Thymus (tissue), 14 donors: ENCODE measurements at places on chromosomes 6 and 20.

DNA sequence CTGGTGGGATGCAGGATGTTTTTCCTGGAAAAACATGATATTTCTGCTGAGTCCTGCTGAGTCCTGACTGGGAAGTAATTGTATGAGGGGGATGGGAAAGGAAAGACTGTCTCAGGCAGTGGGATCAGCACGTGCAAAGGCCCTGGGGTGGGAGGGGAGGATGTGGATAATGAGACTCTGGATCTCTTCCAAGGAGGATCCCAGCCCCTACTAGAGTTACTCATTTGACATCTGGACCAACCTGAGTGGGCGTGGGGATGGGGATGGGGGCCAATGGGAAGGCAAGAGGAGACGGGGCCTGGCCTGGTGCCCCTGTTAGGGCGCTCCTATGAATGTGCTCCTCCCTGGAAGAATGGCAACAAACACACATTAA, 73.0 kb downstream of the CD40 start:
- no peak for DNase-seq

DNA sequence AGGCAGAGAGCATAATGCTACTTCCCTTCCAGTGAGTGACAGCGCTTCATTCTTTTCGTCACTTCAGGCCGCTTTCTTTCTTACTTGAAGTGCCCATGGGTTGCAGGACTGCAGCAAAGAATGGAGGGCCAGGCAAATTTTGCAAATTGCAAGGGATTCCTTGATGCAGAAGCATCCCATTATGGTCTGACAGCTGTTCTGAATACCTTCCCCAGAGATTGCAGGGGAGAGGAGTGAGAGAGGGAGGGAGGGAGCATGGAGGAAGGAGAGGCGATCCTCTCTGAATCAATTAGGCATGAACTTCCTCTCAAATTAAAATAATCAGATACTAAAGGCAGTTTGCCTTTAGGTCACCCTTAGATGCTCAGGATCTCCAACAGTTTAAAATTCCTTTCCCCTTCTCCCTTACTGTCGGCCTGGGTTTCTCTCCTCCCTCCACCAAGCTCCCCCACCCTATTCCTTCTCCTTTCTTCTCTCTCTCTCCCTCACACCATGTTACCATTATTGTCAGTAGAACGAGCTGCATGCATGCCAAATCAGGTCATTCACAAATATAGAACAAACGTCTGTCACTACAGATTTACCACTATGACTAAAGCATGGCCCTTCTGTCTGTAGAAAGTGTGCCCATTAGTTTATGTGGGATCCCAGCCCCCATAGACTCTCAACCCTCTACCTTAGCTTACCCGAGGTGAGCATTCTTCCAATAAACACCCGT, 289.2 kb downstream of the CD83 start:
- DNase-seq, result no peak

DNA sequence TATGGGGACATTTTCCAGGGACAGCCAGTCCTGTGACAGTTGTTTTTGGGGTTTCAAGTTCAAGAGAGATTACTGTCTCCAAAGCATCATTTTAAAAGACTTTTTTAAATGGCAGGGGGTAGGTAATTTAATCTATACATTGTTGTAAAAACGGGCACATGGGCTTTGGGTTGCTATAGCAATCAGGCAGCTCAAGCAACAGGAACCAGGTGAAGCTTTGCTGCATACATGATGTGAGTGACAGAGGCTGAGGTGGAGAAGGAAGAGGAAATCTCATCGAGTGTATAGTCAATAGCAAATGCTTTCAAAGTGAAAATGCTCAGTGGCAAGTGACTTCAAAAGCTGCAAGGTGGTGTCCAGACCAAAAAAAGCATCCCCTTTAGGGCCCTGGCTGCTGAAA, 277.4 kb upstream of the JAG1 start:
- DNase-seq, result no peak

DNA sequence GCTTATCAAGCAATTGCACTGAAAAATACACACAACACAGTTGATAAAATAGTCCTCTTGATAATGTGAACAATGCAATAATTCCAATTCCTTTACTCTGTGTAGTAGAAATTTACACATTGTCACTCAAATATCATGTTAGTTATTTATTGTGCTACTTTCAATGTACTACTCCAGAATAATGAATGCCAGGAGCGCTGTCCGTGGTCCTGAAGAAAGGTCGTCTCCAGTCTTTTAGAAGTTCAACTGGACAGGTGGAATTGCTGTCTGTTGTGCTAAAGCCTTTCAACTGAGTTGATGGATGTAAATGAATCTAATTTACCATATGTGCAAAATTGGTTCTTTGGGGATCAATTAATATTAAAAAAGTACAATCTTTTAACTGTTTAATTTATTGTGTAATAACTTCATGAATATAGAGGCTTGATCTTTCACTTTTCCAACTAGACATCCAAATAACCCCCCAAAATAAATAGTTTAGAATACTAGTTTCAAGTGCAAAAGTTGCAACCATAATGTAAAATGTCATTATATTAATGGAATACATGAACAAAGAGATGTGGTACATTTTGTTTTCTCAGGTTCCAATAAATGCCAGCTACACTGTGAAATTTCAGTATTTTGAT, 3.2 kb downstream of the GRIK2 start:
- DNase-seq, result peak; percentile 60

DNA sequence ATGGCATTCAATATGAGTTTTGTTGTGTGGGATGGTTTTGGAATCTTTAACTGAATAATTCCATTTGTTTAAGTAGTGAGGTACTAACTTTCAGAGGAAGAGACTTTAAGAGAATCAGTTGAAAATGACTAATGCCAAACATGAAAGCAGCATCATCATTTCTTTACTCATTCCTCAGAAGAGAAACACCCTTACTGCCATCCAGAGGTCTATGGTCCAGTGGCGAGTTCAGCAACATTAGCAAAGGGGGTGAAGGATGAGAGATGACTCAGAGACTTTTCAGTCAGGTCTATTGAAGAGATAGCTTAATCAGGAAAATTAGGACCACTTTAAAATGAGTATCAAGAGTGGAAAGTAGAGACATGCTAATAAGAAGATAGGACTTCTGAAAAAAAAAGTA, 118.8 kb downstream of the COL19A1 start:
- no peak for DNase-seq

DNA sequence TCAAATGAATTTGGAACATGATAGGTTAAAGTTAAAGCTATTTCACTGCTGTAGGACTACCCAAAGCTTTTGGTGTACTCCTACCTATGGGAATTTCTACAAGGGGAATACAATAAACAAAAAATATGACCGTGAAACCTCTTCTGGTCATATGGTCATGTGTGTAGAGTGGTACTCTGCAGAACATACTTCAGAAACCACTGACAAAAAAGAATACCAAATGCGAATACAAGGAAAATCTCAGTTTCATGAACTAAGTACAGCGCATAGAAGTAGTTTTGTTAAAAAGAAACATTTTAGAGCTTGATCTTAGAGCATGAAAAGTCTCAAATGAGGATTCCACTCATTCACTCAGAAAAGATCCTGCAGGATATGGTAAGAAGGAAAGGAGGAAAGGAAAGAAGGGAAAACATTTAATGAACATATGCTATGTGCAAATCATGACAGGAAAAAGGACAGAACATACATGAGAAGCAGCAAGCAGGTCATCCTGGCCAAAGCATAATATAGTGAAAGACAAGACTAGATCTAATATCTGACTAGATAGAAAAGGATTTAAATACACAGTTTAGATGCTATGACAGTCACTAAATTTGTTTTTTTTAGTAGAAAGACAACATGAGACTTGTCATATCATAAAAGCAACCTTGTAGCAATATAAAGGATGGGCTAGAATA, 36.5 kb downstream of the SNX14 start:
- DNase-seq, result no peak

DNA sequence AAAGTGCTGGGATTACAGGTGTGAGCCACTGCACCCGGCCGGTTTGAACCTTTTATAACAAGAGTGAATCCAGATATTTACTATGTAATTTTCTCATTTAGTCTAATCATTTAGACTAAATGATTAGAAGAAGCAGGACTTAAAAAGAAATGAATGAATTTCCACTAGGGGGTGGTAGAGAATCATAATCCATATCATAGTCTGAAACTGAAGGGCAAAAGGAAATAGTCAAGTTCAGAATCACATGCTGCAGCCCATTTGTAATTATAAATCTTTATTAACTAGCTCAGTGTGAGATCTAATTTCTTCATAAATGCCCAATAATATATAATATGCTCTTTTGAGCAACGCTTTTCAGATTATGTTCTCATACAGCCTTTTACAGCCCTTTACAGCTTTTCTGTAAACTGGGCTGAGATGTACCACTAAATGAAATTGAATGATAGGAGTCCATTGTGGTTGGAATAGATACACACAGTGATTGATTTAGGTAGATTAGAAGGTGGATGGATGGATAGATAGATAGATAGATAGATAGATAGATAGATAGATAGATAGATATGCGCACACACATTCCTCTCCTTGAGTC, 31.8 kb downstream of the PSMB9 start:
- peak; percentile 79 for DNase-seq

- peak; percentile 89 for DNase-seq
Observed at GRCh38 chr20:32819992-32820697, 391 bp downstream of the MAPRE1 start.

GRCh38 chr6:74780831-74781230, 425.0 kb downstream of the COL12A1 start:
- DNase-seq, result no peak

DNA sequence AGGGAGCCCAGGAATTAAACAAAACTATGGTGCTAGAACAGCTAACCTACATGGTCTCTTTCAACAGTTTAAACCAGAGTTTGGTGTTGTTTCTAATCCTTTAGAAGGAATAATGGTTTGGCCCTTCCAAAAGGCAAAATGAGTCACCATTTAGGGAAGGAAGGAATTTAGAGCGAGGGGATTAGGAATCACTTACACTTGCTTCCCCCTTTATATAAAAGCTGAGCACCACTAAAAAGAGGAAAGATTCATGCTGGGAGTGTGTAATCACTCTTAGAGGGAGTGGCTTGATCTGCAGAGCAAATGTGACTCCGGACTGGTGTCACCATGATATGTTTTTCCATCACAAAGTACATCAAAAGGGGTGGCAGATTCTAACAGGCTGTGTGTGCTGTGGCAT, 63.6 kb downstream of the F13A1 start:
- DNase-seq, result no peak

DNA sequence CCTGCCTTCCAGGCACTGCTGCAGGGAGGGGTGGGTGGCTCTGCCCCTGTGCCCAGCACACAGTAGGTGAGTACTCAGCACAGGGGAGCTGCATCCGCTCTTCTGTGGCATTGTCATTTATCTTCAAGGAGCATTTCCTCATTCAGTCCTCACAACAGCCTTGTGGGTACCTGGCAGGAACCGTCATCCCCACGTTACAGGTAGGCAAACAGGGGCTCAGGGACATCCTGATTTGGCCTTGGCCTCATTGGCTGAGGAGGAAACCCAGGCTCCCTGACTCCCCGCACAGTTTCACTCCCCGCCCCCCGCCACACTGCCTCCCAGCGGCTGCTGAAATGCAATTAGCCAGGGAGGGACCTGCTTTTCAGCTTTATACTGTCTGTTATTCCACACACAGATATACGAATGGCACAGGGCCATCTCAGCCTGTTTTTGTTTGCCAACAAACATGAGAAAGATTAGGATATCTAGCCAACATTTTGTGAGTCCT, 24.2 kb upstream of the PNPLA1 start:
- no peak for DNase-seq

DNA sequence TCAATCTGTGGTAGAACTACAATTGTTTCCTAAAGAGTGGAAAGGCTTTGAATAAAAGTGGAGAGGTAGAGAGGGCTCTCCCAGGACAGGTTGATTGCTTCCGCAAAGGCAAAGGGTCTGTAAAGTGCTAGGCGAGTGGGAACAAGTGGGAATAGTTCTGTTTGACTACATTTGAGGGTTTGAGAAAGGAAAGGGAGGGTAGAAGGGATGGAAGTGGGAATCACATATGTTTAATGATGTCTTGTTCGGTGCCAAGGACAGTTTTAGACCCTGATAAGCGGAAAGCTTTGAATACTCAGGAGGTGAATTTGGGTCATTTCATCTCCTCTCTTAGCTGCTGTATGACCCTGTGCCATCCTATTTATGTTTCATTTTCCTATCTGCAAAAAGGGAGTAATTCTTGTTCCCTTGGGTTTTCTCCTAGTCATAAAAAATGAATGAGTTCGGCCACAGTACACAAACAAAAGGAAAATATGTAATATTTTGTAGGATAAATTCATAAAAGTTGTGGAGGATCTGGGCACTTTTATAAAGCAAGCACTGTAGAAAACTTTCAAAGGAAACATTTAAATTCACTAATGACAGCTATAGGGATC, 1.7 kb upstream of the PIM1 start:
- no peak for DNase-seq

GRCh38 chr6:99689916-99690685, 83.5 kb downstream of the PRDM13 start:
- no peak for DNase-seq

- DNase-seq, result no peak
Observed at GRCh38 chr6:64932486-64932885, 774.5 kb downstream of the EYS start.

DNA sequence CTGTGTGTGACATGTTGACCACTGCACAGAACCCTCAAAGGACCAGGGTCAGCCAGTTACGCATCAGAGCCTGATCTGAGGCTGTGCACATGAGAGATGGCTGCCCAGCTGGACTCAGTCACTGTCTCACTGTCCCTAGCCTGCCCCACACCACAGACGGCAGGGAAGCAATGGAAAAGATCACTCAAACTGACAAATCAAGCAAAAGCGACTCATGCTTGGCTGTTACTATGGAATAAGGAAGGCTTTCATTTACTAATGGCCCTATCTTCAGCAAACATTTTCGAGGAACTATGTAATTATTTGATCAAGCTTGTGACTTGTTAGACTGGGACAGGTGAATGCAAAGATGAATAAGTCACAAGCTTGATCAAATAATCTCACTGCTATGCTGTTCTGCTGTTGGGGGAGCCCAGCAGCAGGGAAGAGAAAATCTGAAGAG, 137.0 kb downstream of the SLC23A2 start:
- no peak for DNase-seq

- no peak for DNase-seq
Observed at GRCh38 chr6:169454204-169454871, 200.7 kb upstream of the THBS2 start.
